Globus pallidus (tissue), 1 donor: ENCODE measurements at places on chromosomes 5 and 9.

GRCh38 chr9:123421186-123421585 is 65.2 kb downstream of the CRB2 start:
- no peak for DNase-seq

- DNase-seq, result no peak
These were observed 788.9 kb upstream of the GRAMD2B start for GRCh38 chr5:125634216-125634835.

DNA sequence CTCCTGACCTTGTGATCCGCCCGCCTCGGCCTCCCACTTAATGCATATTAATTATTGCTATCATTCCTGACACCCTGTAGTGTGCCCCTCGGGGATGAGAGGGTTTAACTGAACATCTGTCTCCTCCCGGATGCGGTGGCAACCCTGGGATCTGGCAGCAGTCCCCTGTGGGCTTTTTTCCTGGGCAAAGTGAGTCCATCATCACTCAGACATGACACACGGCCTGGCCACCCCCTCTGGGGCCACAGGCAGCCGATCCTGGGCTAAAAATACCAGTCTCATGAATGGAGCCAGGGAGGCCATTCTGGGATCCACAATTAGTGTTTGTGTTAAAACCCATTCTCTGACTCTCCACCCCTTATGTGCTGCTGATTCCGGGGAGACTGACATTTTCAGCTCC is 161.2 kb downstream of the RGS3 start:
- no peak for DNase-seq

DNA sequence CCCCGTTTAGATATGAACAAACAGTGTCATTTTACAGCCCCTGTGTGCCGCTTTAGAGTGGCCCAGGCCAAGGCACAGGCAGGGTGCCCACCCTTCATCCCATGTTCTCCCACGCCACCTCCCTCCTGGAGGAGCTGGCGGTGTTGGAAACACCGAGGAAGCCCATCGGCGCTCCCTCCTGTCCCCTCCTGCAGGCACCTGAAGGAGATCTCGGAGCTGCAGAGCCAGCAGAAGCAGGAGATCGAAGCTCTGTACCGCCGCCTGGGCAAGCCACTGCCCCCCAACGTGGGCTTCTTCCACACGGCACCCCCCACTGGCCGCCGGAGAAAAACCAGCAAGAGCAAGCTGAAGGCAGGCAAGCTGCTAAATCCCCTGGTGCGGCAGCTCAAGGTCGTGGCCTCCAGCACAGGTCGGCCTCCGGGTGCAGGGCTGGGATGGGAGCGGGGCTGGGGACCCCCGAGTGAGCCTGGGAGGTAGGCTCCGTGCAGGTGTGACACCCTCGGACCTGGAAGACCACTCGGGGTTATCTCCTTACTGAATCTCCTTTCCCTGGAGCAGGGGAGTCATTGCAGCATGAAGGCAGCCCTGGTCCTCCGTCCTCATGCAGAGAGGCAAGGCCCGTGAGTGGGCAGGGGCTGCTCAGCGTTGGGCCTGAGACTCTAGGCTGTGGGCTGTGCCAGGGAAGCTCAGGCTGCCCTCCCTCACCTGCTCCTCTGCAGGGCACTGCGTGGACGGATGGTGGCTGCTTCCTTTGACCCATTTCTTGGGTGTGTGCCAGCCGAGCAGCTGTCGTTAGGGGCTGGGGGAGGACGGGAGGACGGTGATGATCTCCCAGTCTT is 113.9 kb downstream of the WNK2 start:
- DNase-seq, result no peak

- DNase-seq, result no peak
These were observed 8.3 kb downstream of the DIMT1 start for GRCh38 chr5:62395210-62395950.

- DNase-seq, result no peak
These were observed 8.3 kb upstream of the CFAP95 start for GRCh38 chr9:69812068-69813000.

GRCh38 chr5:76755779-76756637 is 40.1 kb downstream of the F2R start:
- no peak for DNase-seq

- no peak for DNase-seq
These were observed 32.9 kb downstream of the FCHO2 start for GRCh38 chr5:72988769-72989168.
